ENCODE measurements at places on chromosomes 2 and 18.

- no peak for DNase-seq
These were observed 33.3 kb downstream of the KIAA1328 start for GRCh38 chr18:36862182-36862581.

GRCh38 chr2:69139778-69140670 lies 127.0 kb downstream of the ANTXR1 start:
- DNase-seq: no peak

DNA sequence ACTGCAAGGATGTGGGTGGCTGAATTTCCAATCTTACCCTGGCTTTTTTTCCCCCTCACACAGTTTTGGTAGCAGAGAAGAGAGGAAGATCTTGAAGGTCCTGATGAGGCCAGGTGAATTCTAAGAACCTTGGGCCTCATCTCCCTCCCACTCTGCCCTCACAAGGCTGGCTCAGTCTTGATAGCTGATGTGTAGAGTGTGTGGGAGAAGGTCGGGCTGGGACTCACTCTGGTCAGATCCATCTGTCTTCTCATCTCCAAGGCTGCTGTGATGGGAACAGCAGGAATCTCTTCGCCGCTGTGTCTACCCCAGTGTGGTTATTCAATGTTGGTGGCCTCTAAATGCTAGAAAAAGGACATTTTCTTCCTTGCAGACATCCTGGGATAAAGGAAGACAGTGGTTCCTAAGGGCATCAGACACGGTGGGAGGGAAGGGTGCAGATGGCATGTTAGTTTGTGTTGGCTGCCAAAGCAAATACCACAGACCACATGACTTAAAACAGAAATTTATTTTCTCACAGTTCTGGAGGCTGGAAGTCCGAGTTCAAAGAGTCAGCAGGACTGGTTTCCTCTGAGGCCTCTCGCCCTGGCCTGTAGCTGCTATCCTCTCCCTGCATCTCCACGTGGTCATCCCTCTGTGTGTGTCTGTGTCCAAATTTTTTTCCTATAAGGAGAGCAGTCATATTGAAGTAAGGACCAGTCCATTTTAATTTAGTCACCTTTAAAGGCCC lies 37.6 kb upstream of the MGAT4A start:
- no peak for DNase-seq

DNA sequence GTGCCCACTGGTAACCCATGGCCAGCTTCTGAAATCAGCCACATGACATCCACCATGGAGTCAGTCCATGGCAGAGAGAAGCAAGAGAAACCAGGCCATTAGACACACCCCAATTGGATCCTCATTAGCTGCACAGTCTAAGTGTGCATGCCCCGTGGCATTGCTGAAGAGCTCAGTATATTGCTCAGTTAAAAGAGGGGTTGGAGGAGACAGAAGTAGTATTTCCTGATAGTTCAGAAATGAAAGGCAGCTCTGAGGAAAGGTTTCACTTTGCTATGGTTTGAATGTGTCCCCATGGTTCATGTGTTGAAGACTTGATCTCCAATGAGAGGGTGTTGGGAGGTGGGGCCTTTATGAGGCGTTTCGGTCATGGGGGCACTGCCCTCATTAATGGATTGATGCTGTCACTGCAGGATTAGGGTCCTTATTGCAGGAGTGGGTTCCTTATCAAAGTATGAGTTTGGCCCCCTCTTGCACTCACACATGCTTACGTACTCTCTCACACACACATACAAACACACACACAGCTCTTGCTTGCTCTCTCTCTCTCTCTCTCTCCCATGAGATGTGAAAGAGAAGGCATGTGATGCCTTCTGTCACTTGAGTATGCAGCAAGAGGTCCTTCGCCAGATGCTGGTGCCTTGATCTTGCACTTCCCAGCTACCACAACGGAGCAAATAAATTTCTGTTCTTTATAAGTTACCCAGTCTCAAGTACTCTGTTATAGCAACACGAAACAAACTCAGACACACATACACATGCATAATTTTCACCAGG lies 58.0 kb downstream of the TMEM163 start:
- DNase-seq: no peak

DNA sequence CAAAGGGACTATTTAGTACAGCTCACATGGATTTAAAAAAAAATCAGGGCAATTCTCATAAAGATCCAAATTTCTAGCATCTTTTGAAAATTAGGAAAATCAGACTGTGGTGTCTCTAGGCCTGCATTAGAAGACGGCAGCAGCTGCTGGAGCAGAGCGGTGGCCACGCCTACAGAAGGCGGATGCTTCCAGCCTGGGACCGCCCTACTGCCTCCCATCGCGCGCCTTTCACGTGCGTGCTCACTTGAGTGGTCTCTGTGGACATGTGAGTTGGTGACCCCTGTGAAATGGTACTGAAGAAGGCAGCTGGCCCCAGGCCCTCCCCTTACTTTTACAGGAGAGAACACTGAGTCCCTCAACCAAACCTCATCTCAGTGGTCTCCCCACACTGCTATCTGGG lies 15.2 kb upstream of the ZFP36L2 start:
- no peak for DNase-seq

DNA sequence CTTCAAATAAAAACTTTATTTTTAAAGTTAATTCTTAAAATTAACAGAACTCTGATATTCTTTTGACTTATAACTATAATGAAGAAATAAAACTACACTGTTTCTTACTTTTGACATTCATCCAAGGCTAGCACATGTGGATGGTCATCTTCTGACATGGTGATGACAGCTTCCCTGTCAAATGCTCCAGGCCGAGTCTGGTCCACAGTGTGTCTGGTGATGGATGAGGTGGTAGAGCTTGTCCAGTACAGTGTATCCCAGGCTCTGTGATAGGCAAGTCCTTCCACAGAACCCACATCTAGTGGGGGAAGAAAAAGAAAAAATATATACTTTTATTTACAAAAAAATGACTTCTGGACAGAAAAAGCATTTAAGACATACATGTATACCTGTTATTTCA lies 1529.5 kb downstream of the LRP1B start:
- no peak for DNase-seq

DNA sequence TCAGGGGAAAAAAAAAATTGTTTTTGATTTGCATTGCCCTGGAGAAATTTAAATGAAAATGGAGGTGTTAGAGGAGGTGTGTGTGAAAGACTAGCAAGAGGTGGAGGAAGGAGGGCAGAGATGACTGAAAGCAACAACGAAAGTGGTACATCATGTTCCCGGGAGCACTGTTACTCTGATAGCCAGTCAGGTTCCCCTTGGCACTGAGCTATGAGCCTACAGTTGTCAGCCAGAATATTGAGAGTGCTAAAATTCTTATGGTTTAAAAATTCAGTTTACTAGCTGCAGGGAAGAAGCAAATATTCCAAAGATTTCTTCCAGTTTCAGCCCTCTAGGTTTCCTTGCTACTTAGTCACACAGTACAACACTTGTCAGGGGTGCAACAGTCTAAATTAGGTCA lies 366.7 kb upstream of the DLGAP1 start:
- DNase-seq: no peak

GRCh38 chr2:174059178-174059883 lies 94.2 kb upstream of the SP3 start:
- DNase-seq: no peak

DNA sequence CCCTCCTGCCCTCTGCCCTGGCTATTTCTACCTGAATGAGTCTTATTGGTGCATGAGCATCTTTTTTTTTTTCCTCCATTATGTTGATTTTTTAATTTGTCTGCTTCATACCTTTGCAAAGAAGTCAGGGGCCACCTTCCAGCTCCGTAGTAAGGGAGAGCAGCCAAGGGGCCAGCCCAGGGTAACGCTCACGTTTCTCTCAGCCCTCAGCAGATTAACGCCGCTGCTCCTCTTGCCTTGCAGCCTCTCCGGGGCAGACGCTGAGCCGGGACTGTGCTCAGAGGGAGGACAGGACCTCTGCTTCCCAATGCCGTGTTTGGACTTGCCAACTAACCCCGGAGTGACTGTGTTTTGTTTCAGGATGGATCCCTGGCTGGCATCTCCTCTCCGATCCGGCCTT lies 241.7 kb downstream of the ATAD2B start:
- DNase-seq: no peak

GRCh38 chr18:905948-906415 lies 1.3 kb downstream of the ADCYAP1 start:
- DNase-seq: no peak

DNA sequence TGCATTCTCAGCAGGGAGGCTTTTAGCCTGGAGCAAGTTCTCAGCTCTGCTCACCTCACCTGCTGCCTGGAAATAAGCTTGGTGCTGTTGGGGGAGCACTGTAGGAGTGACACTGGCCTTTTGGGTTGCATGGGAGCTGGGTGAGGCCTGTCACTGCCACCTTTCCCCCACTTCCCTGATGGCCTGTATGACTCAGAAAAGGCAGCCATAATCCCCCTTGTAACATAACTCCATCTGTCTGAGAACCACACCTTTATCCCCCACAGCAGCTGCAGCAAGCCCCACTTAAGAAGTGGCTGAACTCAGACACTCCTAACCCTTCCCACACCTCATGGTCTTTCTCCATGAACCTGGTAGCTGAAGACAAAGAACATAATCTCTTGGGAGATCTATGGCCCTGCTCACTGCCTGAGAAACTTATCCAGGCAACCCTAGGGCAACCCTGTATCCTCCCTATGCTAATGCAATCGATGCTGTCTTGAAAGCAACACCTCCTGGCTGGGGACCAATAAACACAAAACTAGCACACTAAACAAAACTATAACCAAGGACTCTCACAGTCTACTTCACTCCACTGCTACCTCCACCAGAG lies 258.9 kb upstream of the OSR1 start:
- DNase-seq: no peak

GRCh38 chr18:42298759-42299675 lies 344.0 kb downstream of the PIK3C3 start:
- peak; percentile 61 for DNase-seq

GRCh38 chr2:198471291-198471690 lies 666.9 kb downstream of the PLCL1 start:
- peak; percentile 16 for DNase-seq

GRCh38 chr2:239758279-239758877 lies 266.8 kb downstream of the NDUFA10 start:
- DNase-seq: no peak

- DNase-seq: no peak
These were observed 121.3 kb upstream of the CD226 start for GRCh38 chr18:70068981-70069380.

- no peak for DNase-seq
These were observed 35.7 kb upstream of the ST3GAL5 start for GRCh38 chr2:85924522-85924921.

- no peak for DNase-seq
These were observed 1.8 kb downstream of the RNPEPL1 start for GRCh38 chr2:240569998-240570530.

DNA sequence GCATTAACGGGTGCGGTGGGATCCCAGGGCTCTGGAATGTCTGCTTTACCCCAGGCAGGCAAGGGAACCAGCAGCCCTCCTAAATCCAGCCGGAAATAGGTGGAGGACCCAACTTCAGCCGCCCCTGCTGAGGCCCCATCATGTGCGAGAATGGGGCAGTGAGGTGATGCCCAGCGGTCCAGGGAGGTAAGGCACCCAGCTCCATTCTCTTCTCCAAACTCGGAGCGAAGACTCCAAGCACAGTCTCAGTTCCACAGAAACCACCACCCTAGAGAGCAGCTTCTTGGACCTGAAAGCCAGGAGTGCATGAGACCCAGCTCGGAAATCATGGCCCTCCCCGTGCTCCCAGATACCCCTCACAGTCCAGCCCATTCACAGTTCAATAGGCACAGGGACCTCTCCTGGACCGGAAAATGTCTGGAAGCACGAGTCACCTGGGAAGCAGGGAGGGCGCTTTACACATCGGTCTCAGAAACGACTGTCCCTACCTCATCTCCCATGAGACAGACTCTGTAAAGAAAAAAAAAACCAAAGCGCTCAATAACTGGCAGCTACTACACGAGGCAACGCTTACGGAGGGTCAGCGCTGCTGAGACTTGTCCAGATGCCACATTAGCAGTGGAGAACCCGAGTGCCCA lies 2.0 kb downstream of the SDC1 start:
- no peak for DNase-seq

DNA sequence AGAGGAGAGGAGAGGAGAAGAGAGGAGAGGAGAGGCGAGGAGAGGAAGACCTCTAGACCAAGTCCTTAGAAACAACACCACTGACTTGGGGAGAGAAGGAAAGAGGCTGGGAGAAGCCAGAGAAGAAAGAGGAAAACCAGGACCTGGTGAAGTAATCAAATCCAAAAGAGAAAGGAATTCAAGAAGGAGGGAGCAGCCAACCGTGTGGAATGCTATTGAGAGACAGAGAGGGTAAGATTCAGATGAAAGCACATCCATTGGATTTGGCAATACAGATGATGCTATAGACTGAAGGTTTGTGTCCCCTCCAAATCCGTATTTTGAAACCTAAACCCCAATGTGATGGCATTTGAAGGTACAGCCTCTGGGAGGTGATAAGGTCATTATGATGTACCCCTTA lies 50.7 kb downstream of the GALNT14 start:
- peak; percentile 61 for DNase-seq

- DNase-seq: no peak
These were observed 336.2 kb downstream of the ZEB2 start for GRCh38 chr2:144183727-144184126.

GRCh38 chr2:15058015-15058720 lies 425.7 kb downstream of the LRATD1 start:
- peak; percentile 23 for DNase-seq

- no peak for DNase-seq
These were observed 20.8 kb downstream of the SLC38A11 start for GRCh38 chr2:164934401-164935117.

DNA sequence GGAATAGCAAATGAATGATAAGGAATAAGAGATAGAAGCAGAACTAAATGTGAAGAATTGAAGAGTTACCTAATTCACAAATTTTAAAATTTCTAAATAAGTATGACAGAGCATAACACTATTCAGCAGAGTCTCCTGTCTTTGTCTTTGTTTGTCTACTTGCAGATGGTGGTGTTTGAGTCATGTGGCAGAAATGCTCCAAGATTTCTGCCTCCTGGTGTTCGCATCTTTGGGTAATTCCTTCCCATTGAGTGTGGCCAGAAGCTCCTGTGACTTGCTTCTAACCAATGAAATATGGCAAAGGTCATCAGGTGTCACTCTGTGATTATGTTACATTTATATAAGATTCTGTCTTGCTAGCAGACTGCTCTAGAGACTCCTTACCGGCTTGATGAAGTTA lies 45.6 kb upstream of the GALNT3 start:
- no peak for DNase-seq

- DNase-seq: peak; percentile 54
These were observed at the start of gene DOCK10 for GRCh38 chr2:225041851-225042799. TSS of gene DOCK10 (minus strand) at chr2:225042468. CDS start at chr2:225042374, 94 bp downstream.
